ENCODE measurements at places on chromosomes 6 and 20.

DNA sequence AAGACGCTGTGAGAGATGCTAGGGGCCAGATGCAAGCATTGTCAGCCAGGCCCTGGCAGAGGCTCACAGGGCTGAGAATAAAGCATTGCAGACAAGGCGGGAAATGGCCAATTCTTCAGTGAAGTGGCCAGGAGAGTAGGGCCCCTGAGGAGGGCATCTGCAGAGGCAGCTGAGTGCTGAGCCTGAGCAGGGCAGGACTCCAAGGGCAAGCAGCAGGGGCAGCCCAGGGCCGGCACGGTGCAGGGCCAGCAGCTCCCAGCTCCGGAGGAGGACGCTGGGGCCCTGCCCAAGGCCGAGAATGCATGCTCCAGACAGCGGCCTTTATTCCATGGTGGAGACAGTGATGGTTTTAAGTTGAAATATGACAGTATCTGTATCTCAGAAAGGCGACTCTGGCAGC, 305.5 kb downstream of the FOXC1 start:
- no peak for DNase-seq

GRCh38 chr20:19310541-19310940, 98.1 kb downstream of the SLC24A3 start:
- DNase-seq: no peak

DNA sequence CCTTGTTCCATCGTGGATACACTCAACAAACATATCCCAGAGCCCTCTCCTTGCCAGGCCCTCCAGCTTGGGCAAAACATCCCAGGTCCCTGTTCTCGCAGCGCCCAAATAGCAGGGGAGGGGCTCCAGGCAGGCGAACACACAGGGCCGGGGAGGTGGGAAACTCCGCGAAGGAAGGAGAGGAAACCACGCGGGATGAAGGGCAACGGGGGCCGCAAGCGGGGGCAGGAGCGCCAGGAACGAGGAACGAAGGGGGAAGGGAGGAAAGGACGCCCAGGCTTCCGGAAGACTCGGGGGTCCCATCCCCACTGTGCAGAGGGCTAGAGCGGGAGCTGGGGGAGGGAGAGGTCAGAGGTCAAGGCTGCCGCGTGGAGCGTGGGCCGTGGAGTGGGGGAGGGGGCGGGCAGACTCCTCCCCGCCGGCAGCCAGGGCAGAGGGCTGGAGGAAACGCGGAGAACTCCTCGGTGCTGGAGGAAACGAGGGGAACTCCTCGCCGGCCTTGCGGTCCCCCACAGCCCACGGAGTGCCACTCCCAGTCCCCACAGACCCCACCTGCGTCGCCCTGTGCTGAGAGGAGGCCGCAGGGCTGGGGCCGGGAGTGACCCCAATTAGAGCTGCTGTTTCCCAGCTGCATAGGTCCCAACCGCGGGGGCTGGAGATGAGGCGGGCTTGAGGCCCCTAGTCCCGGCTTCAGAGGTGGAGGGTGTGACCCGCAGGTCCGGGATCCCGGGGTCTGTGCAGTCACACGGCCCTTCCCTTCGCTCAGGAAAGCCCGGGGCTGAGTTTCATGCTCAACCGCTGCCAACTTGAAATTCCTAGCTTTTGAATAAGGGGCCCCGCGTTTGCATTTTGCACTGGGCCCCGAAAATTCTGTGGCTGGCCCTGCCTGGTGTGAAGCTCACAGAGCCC, 1.2 kb upstream of the RBM38 start:
- DNase-seq: peak; percentile 36

GRCh38 chr6:99867026-99867425, 127.0 kb downstream of the MCHR2 start:
- peak; percentile 6 for DNase-seq

- no peak for DNase-seq
These were observed 133.6 kb downstream of the SH3BGRL2 start for GRCh38 chr6:79764747-79765146.

GRCh38 chr6:43773980-43774775, 4.2 kb downstream of the VEGFA start:
- DNase-seq: no peak

GRCh38 chr20:13325033-13325432, 104.0 kb downstream of the ISM1 start:
- no peak for DNase-seq

DNA sequence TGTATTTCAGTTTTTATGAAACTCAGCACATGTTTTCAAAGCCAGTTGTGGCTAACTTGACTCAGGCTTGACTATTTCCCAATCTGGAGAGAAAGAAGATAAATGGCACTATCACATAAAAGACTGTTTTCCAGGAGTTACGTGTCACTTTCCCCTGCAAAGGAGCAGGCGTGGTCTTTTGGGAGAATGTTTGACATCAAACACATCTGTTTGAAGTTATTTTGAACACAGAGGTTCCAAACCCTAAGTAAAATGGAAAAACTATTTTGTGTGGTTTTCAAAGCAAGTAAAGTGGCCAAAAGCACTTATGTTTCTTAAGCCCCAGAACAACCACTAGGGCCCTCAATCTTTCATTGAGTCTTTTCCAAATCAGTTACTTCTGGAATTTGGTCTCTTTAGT, 89.7 kb downstream of the FOXF2 start:
- no peak for DNase-seq
